Activated CD4-positive, CD25-positive, alpha-beta regulatory T cell (primary cell): ENCODE measurements at places on chromosomes 2 and 18.

GRCh38 chr2:198098918-198099317 lies 294.5 kb downstream of the PLCL1 start:
- no peak for DNase-seq

DNA sequence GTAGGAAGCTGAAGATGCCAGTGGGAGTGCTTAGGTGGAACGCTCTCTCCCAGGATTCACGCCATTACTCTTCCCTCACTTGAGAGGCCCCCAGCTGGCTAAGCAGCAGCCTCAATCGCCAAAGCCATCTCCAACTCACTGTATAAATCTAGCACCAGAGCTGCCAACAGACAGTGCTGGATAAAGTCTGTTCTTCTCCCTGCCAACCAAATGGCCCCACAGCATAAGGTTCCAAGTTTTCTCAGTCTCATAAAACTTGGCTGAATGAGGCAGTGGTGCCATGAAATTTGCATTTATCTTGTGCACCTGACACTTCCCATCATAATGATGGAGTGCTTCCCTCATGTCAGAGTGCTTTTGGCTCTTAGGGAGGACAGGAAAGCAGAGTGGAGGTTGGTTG lies 428.2 kb upstream of the ETAA1 start:
- DNase-seq = no peak

- no peak for DNase-seq
Observed at GRCh38 chr2:163667064-163667887, 68.5 kb downstream of the FIGN start.

GRCh38 chr18:76627444-76627843 lies 132.4 kb upstream of the ZNF516 start:
- DNase-seq = no peak

DNA sequence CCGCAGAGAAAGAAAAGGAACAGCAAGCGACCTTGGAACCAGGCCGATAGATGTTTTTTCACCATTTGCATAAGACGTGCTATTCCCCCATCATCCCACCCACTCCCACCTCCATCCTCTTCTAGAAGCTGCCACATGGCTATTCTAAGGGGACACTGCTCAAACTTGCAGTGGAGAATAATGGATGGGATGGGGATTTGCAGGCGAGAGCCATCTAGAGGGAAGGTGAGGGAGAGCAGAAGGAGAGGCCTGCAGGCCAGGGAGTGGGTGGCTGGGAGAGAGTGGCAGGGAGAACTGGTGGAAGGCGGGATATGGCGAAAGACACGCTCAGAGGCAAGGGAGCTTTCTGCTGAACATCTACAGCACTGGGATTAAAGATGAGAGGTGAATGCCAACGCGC lies 84.9 kb downstream of the MAPK4 start:
- DNase-seq = no peak

DNA sequence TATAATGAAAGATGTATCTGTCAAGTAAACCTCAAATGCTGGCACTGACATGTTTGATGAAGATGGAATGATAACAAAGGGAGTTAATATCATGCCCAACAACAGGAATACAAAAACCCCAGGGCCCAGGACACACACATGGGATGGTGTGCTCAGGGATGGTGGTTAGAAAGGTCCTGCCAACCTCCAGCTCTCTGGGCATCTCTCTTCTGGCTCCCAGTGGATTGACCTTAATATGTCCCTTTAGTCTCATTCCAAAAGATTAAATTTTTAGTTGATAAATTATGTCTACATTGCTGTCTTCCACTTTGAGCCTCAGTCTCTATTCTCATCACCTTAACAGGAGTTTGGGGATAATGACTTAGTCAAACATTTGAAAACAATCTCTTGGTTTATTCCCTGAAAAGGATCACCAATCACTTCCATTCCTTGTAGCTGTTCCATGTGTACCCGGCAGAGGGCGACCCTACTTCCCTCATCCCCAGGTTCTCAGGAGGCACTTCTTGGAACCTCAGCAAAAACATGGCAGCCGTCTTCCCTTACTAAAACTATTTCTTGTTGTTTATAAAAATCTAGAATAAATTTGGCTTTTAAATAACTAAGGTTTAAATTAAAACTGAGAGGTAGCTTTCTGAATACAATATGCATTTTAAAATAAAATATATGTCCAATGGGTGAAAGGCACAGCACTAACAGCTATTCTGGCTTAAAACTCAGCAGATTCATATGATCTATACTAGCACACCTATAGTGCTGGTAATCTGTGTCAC lies 29.6 kb downstream of the MCEE start:
- no peak for DNase-seq

GRCh38 chr2:38261569-38262068 lies 115.5 kb downstream of the ATL2 start:
- no peak for DNase-seq

DNA sequence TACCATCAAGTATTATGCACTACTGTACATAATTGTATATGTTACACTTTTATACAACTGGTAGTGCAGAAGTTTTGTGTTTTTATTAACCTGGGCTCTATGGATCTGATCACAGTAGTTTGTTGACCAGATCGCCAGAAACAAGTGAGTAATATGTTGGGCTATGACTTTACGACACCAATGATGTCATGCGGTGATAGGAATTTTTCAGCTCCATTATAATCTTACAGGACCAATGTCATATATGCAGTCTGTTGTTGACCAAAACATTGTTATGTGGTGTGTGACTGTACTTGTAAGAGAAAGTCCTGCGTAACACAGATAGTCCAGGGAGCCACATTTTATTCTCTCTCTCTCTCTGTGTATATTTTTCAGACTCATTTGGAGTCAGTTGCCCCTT lies 4.5 kb upstream of the ACOXL start:
- DNase-seq = no peak

DNA sequence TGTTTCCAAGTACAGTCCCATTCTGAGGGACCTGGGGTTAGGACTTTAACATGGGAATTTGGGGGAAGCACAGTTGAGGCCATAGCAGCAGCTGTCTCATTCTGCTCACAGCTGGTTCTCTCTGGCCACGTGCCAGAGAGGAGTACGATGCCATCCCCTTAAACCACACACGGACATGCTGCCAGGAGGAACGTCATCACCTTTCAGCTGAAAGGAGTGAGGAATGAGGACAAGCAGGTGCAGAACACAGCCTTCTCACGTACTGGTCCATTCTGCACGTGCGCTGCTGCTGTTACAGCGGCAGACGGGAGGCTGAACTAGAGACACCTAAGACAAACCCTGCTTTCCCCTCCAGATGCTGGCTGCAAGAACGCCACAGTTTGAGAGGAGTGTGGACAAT lies 33.5 kb downstream of the ODC1 start:
- DNase-seq = no peak

DNA sequence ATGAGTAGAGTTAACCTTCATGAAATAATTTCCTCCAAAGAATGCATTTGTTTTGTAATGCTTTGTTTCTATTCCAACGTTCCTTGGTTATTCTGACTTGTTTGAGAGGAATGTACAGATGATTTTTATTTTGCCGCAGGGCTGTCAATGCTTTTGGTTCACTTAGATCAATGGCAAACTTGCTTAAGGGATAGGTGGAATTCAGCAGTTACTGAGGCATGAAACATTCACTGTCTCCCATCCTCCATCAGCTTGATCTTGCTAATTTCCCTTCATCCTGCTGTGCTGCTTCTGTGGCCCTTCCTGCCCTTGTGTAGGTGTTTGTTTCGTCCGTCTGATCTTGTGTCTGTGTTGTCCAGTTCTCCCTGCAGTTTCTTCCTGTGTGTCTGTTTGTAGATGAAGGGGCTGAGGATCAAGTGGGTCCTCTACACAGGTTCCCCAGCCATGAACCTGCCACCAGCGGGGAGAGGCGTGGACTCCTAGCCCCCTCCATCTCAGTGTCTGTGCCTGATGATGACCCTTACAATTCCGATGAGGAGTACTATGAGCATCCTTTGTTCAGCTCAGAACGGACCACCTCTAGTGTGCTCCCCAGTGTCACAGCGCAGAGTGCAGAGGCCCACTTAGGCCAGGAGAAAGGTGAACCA lies 84.2 kb upstream of the UNC80 start:
- DNase-seq = no peak

GRCh38 chr2:63372549-63372948 lies 215.7 kb downstream of the WDPCP start:
- DNase-seq = no peak

DNA sequence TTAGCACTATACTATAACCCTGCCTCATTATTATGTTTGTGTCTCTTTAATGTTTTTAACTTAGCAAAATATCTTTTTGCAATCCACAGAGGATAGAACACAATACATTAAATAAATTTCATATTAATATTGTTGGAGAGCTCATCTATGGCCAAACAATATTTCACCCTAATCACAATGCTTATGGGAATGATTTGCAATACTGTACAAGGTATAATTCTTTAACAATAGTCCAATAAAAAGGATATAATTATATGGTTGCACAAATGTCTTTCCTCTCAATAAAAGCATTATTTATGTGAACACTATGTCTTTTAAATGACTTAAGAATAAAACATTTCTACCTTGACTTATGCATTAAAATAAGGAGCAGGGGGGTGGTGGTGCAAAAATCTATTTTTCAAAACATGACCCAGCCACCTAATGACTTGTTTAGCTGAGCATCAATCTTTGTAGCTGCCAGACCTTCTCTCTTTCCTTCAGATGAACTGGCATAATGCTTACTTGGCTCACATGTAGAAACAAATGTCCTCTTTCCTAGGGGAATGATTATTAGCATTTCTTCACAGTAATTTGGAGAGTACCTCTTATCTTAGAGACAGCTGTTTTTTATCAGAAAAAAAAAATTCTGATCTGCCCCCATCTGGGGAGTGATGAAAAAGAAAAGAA lies 1933.6 kb upstream of the LRRTM1 start:
- DNase-seq = no peak

DNA sequence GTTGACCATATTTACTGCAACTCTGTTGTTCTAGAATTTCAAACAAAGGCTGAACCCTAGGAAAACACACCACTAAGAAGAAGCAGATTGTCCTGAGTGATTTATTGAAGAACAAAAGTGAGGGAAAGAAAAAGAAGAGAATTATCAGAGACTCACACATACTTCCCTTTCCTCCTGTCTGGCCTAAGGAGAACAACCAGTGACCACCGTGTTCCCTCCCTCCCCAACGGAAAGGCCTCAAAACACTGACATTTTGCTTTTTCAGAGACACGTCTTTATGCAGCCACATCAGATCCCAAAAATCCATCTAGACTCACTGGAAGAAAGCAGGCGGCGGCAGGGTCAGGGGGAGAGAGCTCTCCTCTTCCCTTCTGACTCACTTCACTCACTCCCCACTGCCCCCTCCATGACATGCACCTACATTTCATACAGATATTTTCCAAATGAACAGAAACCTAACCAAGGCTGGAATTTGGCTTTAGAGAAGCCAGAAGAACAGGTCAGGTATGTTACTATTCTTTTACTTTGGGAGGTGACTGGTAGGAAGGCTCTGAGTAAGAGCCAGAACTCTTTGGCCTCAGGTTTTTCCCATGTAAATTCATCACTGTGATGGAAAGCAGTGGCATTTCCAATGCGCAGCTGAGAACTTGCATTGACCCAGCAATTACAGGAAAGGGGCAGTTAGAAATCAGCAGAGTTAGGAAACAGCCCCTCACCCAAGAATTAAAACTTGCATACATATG lies 169.9 kb downstream of the BCL11A start:
- no peak for DNase-seq

- DNase-seq = no peak
Observed at GRCh38 chr2:119431155-119431975, at the start of gene TMEM37. TSS of gene TMEM37 (plus strand) at chr2:119431854. CDS start at chr2:119431904, 50 bp downstream.

DNA sequence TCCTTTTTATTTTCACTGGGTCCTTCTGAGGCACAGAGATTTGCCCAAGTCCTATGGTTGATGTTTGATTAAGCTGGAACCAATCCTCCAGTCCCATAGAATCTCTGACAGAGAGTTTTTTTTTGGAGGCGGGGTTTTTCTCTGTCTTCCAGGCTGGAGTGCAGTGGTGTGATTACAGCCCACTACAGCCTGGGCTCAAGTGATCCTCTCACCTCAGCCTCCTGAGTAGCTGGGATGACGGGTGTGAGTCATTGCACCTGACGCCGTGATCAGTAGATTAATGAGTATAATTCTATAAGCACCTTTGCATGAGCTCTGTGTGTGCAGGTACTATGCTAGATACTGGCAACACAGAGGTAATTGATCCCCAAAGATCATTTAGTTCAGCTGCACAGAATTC lies 15.3 kb upstream of the TRPM8 start:
- no peak for DNase-seq

DNA sequence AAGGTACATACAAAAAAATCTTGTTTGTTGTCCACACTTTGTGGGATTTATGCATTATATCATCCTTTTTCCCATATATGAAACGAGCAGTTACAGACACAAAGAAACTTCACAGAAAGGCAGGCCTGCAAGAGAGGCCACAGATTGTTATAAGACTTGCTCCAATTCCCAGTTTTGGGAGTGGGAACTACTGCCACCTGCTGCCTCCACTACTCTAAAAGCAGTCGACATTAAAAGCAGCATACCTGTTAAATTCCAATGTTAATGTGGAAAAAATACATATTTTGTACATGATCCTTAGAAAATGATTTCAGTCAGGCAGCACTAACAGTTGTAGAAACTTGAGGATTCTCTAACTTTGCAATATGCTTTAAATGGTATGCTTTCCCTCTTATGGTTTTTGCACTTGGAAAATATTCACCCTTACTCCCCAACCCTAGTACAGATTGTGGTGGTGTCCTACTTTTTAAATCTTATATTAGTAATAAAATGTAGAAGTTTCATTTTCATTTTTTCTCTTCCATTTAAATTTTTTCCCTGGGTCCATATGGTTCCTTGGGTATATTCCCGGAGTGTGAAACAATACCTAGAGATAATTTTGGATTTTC lies 37.9 kb downstream of the SLC38A11 start:
- DNase-seq = no peak

GRCh38 chr2:65017335-65017734 lies 28.1 kb downstream of the SLC1A4 start:
- no peak for DNase-seq

DNA sequence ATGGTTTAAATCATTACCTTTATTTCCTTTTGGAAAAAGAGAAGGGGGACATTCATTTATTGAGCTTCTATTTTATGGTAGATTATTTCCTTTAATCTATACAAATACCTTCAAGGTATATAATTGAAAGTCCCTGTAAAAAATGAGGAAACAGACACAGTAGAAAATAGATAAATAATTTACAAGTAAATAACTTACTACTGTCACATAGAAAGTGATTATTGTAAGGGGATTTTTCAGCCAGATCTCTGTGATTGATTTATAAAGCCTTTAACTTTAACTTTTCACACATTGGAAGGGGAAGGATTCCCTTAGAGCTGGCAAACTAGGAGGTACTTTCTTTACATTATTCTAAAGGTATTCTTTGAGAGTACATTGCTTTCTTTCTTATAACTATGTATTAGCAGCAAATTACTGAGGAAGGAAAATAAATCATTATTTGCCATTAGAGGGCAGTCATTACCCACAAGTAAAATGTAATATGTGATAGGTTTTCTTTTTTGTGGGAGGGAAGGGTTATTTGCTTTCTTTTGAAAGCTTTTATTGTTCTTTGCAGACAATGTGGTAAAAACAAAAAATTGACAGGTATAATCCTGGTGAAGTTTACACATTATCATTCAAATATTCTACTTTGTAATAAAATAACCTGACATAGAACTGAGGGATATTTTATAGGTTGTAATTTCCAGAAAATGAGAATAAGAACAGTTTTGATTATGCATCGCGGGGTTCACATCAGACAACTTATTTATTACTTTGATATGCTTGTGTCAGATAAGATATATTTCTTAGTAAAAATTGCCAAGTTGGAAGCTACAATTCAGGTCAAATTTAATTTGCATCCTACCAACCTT lies 24.8 kb upstream of the RPE start:
- DNase-seq = no peak

- DNase-seq = no peak
Observed at GRCh38 chr2:121689356-121689755, 40.1 kb upstream of the CLASP1 start.

GRCh38 chr2:157743051-157743450 lies 114.4 kb upstream of the ACVR1C start:
- DNase-seq = no peak
